ENCODE measurements at places on chromosomes 4 and X.

DNA sequence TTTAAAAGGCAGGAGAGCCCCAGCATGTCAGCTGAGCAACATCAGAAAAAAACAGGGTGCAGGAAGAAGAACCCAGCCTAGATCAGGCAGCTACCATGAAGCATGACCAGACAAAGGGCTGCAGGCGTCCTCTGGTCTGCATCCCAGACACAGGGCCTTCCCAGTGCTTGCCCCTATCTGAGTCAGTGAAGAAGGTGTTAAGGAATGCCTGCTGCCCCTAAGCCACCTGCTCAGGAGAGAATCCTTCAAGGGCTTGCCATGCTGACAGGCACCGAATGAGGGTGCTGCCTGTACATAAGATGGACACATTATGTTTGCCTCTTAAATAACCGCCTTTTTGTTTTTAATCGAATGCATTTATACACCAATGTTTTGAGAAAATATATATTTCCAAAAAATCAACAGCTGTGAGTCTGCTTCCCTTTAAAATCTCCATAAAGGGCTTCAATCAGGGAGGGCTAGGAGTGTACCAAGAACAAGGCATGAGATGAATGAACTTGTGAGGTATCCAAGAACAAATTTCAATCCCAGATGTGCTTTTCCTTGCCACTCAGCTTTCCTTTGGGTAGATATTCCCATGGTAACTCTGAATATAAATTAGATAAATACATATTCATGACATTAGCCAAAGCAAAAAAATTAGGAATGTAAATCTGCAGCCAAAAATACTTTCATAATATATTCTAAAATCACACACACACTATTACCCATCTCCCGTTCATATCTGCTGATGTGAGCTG is 85.1 kb downstream of the SLC9A7 start:
- no peak for DNase-seq

DNA sequence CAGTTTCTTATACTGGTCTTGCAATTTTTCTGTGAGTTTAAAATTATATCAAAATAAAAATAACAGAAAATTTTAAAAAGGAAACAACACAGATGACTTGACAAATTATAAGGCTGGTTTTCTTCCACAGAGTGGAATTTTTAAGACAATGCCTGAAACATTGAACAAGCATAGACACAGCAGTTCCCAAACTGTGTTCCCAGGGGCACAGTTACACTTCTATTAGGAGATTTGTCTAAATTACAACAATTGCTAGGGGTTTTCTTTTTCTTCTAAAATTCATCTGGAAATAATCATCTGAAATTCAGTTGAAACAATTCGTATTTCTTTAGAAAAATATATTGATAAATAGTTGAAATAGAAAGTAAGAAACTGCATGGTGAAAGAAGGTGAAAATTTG is 26.2 kb downstream of the PDE5A start:
- no peak for DNase-seq

DNA sequence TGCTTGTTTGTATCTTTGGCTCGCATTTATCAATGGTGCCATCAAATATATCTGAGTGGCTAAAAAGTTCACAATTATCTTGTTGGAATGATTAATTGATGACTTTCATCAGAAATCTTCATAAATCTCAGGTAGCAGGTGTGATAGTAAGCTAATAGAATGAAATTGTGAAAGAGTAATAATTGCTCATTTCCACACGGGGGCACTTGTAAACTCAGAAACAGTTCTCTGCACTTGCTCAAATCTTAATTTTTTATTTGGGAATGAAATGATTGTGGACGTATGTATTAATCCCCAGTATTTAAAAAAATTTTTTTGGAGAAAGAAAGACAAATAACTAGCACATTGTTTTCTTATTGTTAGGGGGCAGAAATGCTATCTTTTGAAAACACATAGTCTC is 132.8 kb downstream of the DTHD1 start:
- DNase-seq = no peak

DNA sequence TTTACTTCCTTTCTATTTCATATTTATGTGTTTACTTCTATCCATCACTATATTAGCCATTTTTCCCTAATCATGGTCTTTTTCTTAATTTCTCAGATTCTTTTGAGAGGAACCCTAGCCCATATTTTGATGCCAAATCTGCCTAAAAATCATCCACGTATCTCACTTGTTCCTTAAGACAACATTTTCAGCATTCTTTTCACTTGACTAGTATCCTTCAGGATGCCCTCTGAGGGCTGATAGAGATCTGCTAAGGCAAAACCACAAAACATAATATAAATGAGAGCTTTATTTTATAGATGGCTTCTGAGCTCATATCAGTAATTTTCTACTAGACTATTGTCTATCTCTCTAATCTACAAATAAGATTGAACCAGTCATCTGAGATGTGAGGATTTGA is 341.9 kb downstream of the GPM6A start:
- no peak for DNase-seq
